ENCODE measurements at places on chromosomes 4 and X.

GRCh38 chr4:106034220-106034619 is 138.9 kb downstream of the NPNT start:
- no peak for DNase-seq

DNA sequence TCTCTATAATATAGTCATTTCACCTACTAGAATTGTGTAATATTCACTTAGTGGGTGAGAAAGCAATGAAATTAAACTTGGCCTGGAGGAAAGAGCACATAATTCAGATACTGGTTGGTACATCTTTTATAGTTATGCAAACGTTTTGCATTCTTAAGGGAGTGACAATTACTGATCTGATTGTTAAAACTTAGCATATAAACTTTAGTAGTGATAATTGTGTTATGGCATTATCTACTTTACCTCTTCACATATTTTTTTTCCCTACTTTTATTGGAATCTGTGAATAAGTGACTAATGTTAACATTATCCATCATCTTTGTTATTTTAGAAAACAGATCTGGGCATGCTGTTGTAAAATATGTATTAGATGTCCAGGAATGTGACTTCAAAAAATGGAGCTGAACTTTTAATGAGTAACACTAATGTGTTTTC is 217.4 kb upstream of the GIMD1 start:
- no peak for DNase-seq

GRCh38 chr4:24433515-24434214 is 150.7 kb downstream of the DHX15 start:
- no peak for DNase-seq

DNA sequence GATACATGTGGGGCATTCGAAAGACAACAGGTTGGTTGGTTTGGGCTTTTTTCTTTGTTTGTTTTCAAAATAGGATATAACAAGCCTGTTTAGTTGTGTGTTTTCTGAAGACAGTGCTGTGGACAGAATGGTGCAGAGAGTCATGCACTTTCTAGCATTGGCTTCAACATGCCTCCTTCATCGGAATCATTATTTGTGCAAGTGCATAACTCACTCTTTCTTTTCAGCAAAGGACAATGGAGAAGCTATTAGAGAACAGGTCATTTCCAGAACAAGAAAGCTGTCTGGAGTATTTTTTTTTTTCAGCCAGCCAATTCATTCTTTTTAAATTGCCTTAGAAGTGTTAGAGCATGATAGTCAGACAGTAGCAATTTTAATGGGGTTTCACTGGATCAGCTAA is 225.8 kb downstream of the STK32B start:
- no peak for DNase-seq

GRCh38 chr4:141565379-141566089 is 70.8 kb upstream of the IL15 start:
- no peak for DNase-seq

GRCh38 chrX:5857232-5857631 is 371.4 kb downstream of the NLGN4X start:
- no peak for DNase-seq

DNA sequence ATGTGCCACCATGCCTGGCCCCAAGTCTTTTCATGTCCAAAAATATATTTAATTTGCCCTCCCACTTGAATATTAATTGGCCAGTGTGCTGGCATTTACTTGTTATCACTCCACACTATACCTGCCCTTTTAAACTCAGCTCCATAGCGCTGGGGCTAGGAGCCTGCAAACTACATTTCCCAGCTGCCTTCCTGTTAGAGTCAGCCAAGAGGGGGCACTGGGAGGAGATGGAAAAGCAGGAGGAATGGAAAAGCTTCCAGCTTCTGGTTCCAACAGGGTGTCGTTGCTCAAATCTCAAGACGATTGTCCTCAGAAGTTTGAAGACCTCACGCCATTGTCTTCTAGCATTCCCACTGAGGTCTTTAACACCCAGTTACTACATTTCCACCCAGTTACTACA is 315.5 kb downstream of the BCOR start:
- no peak for DNase-seq

- DNase-seq, result no peak
These were observed 111.3 kb downstream of the ZNF674 start for GRCh38 chrX:46433892-46434291.

GRCh38 chr4:37450309-37450708 is 205.8 kb downstream of the NWD2 start:
- no peak for DNase-seq

DNA sequence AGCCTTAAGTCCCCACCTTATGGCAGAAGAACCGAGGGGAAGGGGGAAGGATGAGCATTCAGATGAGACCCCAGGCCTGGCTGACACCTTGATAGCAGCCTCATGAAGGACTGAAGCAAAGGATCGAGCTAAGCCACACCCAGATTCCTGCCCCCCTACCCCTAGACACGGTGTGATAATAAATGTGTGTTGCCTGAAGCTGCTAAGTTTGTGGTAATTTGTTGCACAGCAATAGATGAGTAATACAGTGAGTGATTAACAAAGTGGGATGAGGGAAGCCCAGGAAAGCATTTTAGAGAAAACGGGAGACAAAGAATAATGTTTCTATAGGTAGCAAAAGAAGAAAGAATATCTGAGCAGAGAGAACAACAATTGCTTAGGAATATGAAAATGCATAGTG is 404.2 kb downstream of the MID1IP1 start:
- DNase-seq, result no peak

GRCh38 chr4:71272976-71273375 is 65.8 kb upstream of the SLC4A4 start:
- DNase-seq, result no peak

DNA sequence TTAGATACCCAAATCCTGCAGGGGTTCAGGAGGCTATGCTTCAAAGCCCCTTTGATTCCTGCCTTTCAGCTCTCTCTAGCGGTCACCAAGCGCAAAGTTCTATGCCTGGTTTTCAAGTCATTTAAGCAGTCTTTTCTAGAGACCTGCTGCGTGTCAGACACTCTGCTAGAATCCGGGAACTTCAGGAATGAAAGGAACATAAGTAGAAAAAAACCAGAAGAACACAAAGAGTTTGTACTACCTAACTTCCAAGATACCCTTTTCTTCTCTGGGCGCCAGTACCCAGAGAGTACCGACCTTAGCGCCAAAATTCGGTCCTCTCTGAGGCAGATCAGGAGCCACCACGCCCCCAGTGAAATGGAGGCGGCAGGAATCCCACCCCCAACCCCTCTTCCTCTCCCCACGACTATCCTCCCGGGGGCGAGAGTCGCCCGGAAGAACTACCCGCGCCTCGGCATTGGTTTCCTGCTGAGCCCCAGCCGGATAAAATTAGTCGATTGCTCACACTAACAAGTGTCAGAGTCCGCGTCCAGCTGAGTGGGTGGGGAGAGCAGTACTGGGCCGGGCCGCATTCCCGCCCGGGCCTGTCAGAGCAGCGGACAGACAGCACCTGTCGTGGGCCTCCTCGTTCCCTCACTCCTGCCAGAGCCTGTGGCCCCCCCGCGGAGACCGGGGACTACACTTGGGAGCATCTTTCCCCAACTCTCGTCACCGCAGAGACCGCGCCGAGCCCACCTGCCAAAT is 78.8 kb downstream of the RLIM start:
- DNase-seq, result peak; percentile 50

- DNase-seq, result no peak
These were observed 53.6 kb downstream of the KLF3 start for GRCh38 chr4:38717604-38718003.

DNA sequence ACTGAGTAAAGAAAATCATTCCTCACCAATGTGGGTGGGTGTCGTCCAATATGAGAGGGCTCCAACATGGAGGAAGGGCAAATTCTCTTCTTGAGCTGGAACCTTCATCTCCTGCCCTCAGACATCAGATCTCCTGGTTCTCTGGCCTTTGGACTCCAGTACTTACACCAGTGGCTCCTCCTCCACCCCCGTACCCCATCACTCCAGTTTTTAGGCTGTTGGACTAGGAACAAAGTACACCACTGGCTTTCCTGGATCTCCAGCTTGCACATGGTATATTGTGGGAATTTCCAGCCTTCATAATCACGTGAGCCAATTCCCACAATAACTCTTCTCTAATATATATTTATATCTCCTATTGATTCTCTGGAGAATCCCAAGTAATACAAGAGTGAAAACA is 196.9 kb downstream of the PDHA2 start:
- no peak for DNase-seq

DNA sequence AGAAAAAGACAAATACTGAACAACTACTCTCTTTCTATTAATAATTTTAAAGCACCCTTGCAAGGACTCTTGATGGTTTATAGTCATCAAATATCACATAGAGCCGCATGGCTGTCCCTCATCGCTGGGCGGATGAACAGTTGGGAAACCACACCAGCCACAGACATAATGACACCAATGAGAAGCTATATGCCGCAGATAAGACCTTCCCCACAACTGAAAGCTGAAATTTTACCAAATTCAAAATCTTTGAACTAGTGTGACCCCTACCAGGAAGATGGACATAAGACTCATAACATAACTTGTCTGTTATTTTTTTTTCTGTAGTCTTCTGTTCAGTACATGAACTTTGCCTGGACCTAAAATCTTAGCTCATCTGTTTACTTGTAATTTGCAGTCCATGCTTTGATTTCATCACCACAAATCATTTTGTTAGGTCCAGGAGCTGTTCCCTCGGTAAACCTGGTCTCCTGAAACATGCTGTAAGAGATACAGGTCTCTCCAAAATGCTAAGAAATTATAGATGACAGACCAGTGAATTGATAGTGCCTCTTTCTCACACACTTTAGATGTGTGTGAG is 157.3 kb upstream of the RAPGEF2 start:
- no peak for DNase-seq

DNA sequence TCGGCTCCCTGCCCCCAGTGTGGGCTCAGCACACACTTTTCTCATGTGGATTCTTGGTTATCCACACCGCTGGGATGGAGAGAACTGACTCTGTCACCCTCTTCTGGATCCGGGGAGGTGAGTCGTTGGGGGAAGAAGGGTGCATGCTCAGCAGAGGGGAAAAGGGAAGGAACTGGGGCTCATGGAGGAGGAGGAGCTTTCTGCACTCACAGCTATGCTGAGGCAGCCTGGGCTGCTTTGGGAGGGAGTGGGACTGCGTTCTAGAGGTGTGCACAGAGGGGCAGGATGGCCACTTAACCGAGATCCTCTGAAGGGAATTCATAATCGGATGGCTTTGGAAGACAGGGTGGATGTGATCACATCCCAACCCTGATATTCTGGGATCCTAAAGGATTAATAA is 51.6 kb downstream of the RTL5 start:
- DNase-seq, result no peak

- no peak for DNase-seq
These were observed 146.5 kb downstream of the PDGFC start for GRCh38 chr4:156825074-156825473.
